ENCODE measurements at places on chromosomes 11 and 22.

- DNase-seq: no peak
Observed at GRCh38 chr11:121508449-121508848, 55.7 kb upstream of the SORL1-AS1 start.

DNA sequence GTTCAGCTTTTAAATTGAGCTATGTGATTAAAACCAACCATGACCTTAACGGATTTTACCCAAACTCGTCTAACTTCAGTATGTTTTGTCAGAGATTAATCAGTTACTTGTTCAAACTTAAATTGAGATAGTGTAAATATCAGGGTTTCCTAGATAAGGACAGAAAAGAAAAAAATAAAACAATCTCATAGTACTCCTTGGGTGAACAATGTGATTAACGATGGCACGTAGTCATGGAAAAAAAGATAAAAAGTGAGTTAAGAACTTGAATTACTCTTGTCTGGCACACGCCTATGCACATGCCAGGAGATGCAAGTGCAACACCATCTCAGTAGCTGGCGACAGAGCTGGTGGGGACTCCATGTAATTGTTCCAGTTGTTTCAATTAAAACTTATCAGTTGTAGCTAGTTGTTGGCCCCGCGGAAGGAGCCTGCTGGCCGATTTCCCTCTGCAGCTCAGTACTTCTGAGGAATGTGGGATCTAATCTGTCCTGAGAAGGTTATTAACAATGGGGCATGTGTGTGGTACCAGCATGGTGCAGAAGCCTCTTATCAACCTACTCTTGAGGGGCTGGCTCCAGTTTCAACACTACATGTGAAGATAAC lies 3.0 kb downstream of the RASSF10 start:
- DNase-seq: no peak

- no peak for DNase-seq
Observed at GRCh38 chr11:65429724-65430405, 7.3 kb downstream of the NEAT1 start.

DNA sequence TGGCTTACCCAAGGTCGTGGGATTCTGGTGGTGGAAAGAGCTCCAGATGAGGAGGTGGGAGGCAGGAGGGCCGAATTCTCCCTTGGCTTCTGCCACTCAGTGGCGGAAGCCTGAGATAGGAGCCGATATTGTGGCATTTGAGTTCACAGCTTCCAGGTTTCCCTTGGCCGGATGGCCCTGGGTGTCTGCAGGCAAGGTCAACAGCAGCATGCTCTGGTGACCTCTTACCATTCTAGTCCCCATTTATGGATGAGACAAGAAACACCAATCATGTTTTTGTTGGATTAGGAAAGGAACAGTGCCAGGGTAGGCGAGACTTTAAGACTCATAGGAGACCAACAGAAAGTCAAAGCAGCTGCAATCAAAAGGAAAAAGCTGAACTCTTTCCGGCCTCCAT lies 89.7 kb downstream of the GRAMD1B start:
- no peak for DNase-seq

DNA sequence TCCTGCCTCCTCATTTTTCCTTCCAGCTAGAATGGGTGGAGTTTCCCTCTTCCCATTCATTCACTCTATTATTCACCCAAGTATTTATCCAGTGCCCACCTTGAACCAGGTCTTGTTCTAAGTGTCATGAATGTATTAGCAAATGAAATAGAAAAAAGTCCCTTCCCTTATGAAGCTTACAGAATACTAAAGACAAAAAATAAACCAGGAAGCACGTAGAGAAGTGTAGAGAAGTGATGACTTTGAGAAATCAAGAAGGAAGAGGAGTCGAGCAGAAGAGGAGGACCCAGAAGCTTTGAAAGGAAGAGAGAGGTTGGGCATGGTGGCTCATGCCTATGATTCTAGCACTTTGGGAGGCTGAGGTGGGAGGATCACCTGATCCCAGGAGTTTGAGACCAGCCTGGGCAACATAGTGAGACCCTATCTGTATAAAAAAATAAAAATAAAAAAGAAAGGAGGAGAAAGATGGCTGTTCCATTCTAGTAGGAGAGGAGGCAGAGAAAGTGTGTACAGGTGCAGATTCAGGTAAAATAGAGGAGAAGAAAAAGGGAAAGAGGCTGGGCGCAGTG lies 17.1 kb upstream of the SYVN1 start:
- no peak for DNase-seq

GRCh38 chr22:41919357-41920224 lies 4.7 kb upstream of the SHISA8 start:
- DNase-seq: peak; percentile 87

GRCh38 chr11:112425121-112425520 lies 164.5 kb upstream of the PLET1 start:
- DNase-seq: no peak

- peak; percentile 45 for DNase-seq
Observed at GRCh38 chr11:72352859-72353551, 81.3 kb downstream of the CLPB start.

DNA sequence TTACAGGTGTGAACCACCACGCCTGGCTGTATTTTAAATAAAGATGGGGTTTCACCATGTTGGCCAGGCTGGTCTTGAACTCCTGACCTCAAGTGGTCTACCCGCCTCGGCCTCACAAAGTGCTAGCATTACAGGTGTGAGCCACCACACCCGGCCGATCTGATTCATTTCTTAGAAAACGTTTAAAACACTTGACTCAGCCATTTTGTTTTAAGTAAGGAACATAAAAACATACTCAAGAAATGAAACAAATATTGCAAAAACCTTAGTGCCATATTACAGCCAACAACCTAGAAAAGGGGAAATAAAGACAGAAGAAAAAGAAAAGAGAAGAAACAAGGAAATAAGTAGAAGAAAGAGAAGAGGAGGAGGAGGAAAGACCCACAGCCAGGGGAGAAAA lies 17.4 kb downstream of the LRFN4 start:
- no peak for DNase-seq

- DNase-seq: no peak
Observed at GRCh38 chr22:18064636-18065035, 13.2 kb upstream of the PEX26 start.

DNA sequence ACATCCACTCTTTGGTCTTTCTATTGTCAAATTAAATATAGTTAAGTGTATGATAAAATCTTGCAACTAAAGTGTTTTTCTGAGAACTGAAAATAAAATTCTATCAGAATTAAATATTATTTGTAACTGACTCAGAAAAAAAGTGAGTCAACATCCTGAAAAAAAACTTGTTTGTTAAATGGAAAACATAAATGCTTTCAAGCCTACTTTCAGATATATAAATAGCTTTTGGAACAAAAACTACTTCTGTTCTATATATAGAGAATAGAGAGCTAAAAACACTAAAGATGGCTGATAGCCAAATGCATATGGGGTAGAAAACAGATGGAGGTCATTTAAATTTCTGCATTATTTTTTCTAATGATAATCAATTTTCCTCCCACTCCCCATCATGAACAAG lies 61.8 kb downstream of the PIK3C2A start:
- DNase-seq: no peak

- no peak for DNase-seq
Observed at GRCh38 chr11:280706-281485, 2.7 kb downstream of the NLRP6 start.

DNA sequence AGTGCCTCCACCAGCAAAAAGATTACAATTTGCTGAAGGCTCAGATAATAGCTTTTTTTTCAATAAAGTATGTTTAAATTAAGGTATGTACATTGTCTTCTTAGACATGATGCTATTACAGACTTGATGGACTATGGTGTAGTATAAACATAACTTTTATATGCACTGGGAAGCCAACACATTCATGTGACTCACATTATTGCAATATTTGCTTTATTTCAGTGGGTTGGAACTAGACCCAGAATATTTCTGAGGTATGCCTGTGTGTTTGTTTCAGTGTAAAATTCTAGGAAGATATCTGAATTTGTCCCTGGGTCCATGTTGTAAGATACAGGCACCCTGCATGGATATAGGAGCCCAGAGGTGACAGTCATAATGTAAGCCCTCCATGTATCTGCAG lies 120.0 kb upstream of the BDNF start:
- no peak for DNase-seq

DNA sequence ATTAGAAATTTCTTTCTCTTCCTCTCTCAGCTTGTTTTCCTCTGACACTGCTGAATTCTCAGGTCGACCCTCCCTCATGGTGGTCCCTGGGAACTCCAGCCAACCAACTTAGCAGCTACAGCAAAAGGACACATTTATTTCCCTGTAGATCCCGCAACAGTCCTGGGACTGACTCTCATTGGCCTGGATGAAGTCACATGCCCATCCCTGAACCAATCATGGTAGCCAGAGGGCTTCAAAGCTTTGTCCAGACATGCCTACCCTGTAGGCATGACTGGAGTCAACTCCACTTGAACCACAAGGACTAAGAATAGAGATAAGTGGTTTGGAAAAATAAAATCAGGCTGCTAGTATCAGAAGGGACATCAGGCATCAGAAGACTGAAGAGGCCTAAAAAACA lies 84.6 kb upstream of the LRRC55 start:
- no peak for DNase-seq

DNA sequence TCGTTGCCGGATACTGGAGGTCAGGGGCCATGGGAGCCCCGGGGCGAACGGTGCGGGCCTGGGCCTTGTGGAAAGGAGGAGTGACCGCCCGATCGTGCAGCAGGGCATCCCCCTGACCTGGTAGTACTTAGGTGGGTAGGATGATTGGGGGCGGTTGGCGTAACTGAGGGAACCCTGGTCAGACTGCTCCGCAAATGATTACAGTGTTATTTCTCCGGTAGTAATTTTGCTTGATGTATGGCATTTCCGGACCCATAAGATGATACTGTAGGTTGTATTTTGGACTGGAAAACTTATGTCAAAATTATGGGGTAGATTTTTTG lies 762 bp downstream of the MTMR3 start:
- no peak for DNase-seq

GRCh38 chr11:106585061-106585460 lies 433.2 kb downstream of the GUCY1A2 start:
- DNase-seq: no peak

GRCh38 chr11:89203814-89204213 lies 26.1 kb downstream of the TYR start:
- DNase-seq: no peak

GRCh38 chr11:93054881-93055280 lies 85.4 kb downstream of the MTNR1B start:
- no peak for DNase-seq

DNA sequence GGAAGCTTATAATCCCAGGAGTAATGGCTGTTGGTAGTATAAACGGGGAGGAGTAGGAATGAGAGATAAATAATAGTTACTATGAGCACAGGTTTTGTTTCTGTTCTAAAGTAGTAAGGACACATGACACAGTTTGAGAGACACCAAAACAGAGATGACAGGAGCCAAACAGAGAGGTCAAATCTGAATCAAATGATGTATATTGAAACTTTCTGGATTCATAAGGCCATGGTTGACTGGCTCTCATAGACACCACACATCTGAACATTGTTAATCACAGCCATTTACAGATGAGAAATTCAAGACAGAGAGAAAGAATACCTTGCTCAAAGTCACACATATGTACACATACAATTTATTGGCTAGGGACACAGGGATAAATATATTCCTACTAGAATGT lies 63.4 kb upstream of the UCP3 start:
- peak; percentile 26 for DNase-seq

DNA sequence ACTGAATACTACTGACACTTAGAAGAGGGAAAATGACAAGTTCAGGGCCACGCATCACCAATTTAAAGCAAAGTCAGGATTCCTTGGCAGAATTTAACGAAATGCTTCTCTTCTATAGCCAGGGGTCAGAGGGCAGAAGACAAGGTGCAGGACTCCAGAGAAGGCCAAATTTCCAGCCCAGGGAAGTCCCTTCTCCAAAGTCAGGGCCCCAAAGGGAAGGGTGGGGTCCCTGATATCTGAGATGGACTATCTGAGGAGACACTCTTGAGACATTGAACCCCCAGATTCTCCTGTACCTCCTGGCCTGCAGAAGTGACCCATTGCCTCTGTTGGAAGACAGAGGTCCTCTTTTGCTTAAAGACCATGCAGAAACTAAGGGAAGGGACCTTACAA lies 91.2 kb downstream of the RPS6KA4 start:
- DNase-seq: no peak

DNA sequence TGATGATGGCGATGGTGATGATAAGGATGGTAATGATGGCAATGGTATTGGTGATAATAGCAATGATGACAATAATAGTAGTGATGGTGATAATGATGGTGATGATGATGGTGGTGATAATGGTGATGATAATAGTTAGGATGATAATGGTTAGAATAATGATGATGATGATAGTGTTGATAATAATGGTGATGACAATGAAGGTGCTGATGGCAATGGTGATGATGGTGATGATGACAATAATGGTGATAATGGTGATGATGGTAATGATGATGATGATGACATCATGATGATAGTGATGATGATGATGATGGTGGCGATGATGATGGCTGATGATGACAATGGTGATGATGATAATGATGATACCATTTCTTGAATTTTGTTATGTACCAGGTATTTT lies 309.9 kb downstream of the MIAT start:
- no peak for DNase-seq
